ENCODE measurements at places on chromosomes 6 and 20.

DNA sequence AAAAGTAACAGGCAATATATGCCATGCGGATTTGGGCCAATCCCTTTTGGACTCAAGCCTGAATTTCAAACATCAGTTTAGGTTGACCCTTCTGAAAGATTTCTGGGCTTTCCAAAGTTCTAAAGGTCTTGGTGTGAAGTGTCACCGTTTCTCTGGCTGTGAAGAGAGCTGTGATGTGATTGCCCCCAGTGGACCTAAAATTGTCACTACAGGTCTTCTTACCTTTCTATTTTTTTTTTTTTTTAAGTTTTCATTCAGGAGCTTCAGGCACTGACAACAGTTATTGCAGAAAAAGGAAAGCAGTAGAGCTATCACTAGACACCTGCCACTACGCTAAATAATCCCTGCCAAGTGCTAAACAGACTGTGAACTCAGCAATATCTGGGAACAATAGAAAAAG lies 75.7 kb upstream of the OPRM1 start:
- DNase-seq: no peak

DNA sequence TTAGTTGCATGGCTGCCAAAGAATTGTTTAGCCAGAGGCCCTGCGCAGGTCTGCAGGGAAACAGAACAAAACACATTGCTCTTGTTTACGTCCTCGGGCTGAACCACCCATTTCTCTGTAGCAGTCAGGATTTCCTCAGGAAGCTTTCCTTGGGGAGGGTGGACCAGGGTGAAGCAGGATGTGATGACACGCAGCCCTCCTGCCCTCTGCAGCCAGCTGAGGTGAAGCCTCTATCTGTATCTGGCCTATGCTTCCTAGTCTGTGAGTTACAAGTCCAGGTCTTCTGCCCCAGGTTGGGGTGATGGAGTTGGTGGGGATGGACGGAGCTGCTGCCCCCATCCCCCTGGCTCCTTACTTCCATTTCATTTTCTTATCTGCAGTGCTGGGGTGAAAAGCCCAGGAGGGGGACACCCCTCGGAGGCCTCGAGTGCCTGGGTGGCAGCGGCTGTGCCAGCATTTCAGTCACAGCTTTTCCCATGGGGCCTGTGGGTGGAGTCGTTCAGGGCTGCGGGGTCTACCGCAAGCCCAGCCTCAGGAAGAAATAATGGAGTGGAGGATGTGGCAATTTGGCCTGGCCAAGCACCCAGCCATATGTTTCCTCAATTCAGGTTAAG lies 24.9 kb downstream of the SASH1 start:
- no peak for DNase-seq

DNA sequence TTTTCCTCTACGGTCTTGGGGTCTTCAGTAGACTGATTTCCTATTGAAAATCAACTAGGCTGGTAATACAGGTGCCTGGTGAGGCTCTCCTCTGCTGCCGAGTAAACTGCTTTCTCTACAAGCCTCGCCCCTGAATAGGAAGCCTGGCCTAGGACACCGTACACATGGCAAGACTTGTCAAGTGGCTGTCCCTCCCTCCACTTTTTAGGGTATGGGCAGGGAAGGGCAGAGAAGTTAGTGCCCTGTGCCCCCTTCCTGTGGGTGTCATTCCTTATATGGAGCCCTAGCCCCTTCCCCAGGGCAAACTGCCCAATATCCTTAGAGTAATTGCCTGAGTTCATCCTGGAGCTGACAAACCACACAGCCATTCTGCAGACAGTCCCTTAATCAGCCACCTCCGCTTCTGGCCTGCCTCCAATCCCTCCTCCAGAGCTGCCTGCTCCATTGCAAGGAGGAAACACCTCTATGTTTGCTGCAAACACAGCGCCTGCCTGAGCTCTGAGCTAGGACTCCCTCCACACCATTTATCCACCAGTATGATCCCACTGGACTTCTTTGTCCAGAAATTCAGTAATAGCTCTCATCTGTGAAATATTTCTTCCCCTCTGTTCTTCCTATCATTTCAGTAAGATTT lies 93.1 kb downstream of the CHD6 start:
- no peak for DNase-seq

DNA sequence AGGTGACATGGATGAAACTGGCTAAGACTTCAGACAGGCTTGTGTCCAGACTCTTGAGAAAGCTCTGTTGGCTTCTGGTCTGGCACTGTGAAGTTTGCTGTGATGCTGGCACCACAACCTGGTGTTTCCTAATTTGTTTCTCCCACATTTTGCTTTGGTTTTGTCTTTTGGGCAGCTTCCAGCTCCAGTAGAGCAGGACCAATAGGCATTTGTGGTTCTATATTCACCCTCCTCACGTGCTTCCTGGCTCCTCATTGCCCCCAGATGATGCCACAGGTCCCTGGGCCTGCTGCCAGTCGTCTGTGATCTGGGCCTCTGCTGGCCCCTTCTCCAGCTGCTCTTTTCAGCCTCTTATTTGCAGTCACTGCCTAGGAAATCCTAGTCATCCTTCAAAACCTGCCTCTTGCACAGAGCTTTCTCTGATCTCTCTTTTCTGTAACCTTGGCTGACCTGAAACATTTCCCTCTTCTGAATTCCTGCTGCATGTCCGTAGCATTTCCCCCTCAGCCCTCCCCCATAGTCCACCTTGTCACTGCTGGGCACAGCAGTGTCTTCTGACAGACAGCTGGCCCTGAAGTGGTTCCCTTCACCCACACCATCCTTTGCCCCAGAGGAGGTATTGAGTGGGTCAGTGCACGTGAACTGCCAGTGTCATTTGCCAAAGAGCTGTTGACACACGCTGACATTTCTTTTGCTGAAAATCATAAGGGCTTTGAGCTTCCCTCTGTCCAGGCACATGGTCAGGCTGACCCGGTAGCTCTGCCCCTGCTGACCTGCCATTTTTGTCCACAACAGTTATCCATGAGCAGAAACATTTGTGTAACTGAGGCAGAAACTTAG lies 63.0 kb downstream of the PTPN1 start:
- DNase-seq: no peak

DNA sequence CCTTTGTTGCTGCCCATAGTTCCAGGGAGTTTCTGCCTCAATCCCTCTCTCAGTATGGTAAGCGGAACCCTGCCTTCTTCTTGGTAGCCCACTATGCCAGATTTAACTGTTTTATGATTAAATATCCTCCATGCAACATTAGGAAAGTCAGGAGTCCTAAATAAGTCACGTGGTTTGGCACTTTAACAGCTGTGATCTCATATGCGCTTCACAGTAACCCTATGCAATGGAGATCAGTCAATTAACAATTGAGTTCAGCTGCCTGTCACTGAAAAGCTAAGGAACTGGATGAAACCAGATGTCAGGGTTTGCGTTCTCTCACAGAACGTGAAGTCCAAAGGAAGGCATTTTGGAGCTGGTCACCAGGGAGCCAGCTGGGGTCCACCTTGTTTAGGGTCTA lies 81.6 kb downstream of the PSMB1 start:
- DNase-seq: no peak
